ENCODE measurements at places on chromosomes 16 and 17.

- no peak for DNase-seq
These were observed 76.7 kb upstream of the MARCHF10 start for GRCh38 chr17:62884781-62885180.

GRCh38 chr16:50781518-50781917 is 39.6 kb downstream of the CYLD start:
- no peak for DNase-seq

GRCh38 chr17:79115487-79115886 is 40.9 kb downstream of the ENGASE start:
- DNase-seq: no peak

GRCh38 chr16:1656808-1657617 is 21.1 kb upstream of the JPT2 start:
- no peak for DNase-seq
